ENCODE measurements at places on chromosomes 5 and 9. TPM values are rescaled to one million over a fixed set of nuclear protein-coding genes. Genes with fewer than 3 reads are reported as not detected.

- no peak overlapping the region for H3K4me3 ChIP-seq
- DNase-seq = no peak
- H3K4me1 ChIP-seq = peaks cover 19% of the 10 kb centered on the region
- H3K27ac ChIP-seq = no peak overlapping the region
- no peaks in the 10 kb centered on the region for H3K27me3 ChIP-seq
These were observed 5.5 kb downstream of the NUDT2 start for GRCh38 chr9:34334916-34335315.

- no peaks in the 10 kb centered on the region for H3K4me1 ChIP-seq
- DNase-seq = no peak
- no peaks in the 10 kb centered on the region for H3K36me3 ChIP-seq
- no peaks in the 10 kb centered on the region for H3K27me3 ChIP-seq
- H3K27ac ChIP-seq = no peak overlapping the region
These were observed 237.0 kb upstream of the CDH18 start for GRCh38 chr5:20224966-20225365.

JAKMIP2 gene
- 0.49 TPM for total RNA-seq

DMRT2 gene
- total RNA-seq = 2.5 TPM

DNA sequence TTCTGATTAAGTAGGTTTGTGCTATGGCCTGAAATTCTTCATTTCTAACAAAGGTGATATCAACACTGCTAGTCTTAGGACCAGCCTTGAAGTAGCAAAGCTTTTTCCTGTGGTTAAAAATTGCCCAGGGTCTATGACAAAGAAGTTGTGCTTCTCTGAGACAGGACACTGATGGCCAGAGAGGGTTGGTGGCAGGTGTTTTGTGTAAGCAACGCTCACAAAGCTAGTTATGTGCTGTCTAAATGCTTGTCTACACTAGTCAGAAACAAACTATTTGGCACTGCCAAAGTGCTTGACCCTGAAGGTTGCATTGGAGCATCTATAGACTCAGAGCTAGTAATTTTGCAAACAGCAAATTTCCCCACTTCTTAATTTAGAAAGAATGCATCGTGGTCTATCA, 44.1 kb upstream of the SELENOP start:
- H3K36me3 ChIP-seq = no peaks in the 10 kb centered on the region
- no peak overlapping the region for H3K4me3 ChIP-seq
- no peaks in the 10 kb centered on the region for H3K27me3 ChIP-seq
- no peak overlapping the region for H3K27ac ChIP-seq
- peaks cover 43% of the 10 kb centered on the region for H3K4me1 ChIP-seq

SLC23A1 gene
- not detected for total RNA-seq

GRCh38 chr9:5492965-5493678, 17.2 kb upstream of the PDCD1LG2 start:
- DNase-seq = no peak
- H3K4me3 ChIP-seq = no peak overlapping the region
- no peak overlapping the region for H3K27ac ChIP-seq

DNA sequence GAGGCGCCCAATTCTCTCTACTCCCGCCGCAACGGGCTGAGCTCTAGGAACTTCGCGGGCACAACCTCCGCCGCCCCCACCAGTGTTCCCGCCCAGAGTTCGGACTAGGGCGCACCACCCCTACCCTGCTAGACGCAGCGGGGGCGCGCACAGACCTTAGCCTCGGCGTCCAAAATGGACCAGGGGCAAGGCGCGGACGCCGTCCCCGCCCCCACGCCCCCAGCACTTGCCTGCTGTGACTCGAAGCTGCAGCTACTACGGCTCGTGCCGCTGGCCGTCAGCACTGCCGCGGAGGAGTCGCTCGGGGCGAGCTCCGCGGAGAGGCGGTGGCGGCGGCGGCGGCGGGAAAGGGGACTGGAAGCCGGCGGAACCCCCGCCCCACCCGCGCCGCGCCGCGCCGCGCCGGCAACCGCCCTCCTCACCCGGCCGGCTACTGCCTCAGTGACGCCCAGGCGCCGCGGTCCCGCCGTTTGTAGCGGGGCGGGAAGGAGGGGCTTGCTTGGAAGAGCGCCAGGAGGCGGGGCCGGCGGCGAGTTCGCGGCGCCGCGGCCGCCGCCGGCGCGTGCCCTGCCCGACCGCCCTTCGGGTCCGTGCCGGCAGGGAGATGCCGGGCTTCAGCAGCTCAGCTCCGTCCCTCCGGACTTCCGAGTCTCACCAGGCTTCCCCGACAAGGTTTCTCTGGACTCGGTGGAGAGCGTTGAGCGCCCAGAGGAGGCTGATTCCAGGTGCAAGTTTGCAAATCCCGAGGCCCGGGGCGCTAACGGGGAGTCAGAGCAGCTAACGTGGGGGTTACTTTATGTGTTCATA, 4.5 kb downstream of the ELAVL2 start:
- H3K4me1 ChIP-seq = peaks cover 30% of the 10 kb centered on the region
- no peak overlapping the region for H3K27ac ChIP-seq
- peaks cover 13% of the 10 kb centered on the region for H3K27me3 ChIP-seq
- H3K4me3 ChIP-seq = peak overlapping the region; percentile 43
- no peak for DNase-seq
- no peaks in the 10 kb centered on the region for H3K36me3 ChIP-seq

DNA sequence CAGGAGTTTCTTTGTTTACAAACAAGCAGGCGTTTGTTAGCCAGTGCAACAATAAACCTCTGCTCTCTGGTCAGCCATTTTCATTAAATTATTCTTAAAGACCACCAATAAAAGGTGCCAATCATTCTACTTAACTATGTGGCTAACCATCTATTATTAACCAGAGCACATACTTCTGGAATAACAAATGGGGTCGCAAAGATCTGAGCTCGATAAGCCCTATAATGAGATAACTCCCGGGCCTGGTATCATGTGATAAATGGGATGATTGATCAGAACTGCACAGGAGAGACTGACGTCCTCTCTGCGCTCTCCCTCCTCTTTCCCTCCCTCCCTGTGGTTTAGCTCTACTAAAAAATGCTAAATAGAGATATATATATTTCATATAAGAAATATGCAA, 488.2 kb downstream of the NTRK2 start:
- no peak for DNase-seq
- no peak overlapping the region for H3K27ac ChIP-seq
- no peak overlapping the region for H3K4me3 ChIP-seq
- no peaks in the 10 kb centered on the region for H3K36me3 ChIP-seq

FAM153A gene
- total RNA-seq = 4.2 TPM

PCAT7 gene
- total RNA-seq = not detected

DNA sequence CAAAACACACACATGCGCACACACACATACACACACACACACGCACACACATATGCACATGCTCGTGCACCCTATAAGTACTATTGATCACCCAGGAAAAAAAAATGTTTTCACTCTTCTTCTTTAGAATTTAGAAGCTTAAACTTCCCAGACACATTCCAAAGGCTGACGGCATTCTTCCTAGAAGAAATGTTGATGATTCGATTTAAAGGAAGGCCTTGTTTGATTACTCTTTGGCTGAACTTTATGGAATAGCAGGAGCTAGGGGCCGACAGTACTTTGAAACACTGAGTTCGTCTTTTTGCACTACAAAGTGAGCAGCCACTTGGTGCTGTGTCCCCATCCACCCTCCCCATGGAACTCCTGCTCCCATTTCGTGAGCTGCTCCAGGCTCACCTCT, 113.2 kb downstream of the EGFLAM start:
- no peaks in the 10 kb centered on the region for H3K36me3 ChIP-seq
- no peak overlapping the region for H3K4me3 ChIP-seq

GRCh38 chr5:143016777-143017516, 246.8 kb downstream of the ARHGAP26 start:
- DNase-seq = no peak
- H3K27me3 ChIP-seq = no peaks in the 10 kb centered on the region
- H3K4me3 ChIP-seq = no peak overlapping the region
- H3K36me3 ChIP-seq = no peaks in the 10 kb centered on the region

DNA sequence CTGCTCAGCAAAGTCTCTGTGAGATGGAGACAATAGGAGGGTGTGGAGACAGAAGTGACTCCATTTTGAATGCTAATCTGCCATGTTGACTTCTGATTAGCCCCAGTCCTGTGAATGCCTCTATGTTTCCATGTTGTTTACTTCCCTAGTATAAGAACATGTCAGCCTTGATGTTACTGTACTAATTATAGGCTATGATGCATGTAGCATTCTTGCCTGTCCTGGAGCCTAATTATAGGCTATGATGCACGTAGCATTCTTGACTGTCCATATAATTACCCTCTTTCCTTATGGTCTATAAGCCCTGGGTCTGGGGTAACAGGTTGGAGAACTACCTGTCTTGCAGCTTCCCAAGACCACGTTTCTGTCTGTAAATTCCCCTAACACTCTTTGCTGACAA, 353.3 kb upstream of the CLINT1 start:
- H3K27me3 ChIP-seq = no peaks in the 10 kb centered on the region
- DNase-seq = no peak
- no peak overlapping the region for H3K4me3 ChIP-seq
- no peaks in the 10 kb centered on the region for H3K4me1 ChIP-seq
- no peak overlapping the region for H3K27ac ChIP-seq

CXXC5 gene
- 51.8 TPM for total RNA-seq

GRCh38 chr9:114680259-114681001, 1.6 kb downstream of the TEX48 start:
- H3K27me3 ChIP-seq = no peaks in the 10 kb centered on the region
- H3K4me1 ChIP-seq = no peaks in the 10 kb centered on the region
- no peaks in the 10 kb centered on the region for H3K36me3 ChIP-seq
- no peak overlapping the region for H3K27ac ChIP-seq
- no peak overlapping the region for H3K4me3 ChIP-seq
- no peak for DNase-seq

EPB41L4A gene
- 27.5 TPM for total RNA-seq

DNA sequence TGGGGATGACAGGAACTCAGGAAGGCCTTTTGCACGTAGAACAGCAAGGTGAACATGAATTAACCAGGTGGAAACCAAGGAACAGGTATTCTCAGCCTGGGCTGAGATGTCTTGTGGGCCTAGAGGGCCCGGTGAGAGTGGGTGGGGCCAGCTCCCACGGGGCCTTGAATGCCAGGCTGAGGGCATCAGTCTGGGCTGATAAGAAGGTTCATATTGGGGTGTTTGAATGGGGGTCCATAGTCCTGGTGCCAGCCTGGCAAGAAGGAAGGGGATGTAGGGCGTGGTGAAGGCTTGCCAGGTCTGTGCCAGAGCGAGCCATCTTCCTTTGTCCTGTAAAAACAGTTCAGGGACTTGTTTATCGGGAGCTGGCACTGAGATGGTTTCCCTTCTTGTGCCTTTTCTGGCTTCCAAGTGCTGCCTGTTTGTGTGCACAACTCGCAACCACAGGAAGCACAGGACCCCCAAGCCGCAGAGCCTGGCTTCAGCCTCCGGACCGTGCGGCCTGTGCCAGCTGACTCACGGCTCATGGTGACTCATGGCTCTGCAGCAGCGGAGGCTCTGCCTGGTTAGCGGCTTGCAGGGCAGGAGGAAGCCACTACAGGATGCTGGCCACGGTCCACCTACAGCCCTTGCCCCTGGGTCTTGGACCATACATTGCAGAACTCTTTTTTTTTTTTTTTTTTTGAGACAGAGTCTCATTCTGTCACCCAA, 2.4 kb downstream of the CARD19 start:
- DNase-seq = no peak
- H3K27ac ChIP-seq = peak overlapping the region; percentile 93
- no peaks in the 10 kb centered on the region for H3K36me3 ChIP-seq
- no peaks in the 10 kb centered on the region for H3K27me3 ChIP-seq

DNA sequence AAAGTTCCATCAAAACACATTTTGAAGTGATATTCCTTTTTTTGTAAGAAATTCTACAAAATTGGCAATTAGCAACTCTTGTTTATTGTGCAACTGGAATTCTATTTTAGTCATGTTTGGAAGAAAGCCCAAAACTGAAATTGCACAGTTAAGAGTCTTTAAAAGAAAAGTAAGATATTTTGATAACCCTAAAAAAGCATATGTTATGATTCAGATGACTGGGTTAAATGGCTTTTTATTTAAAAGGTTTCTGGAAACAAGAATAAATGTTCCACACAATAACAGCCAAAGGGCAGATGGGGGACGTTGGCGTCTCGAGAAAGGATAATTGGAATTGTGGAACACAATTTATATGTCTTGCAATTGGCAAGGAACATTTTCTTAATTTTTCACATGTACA, 275.2 kb downstream of the CDH9 start:
- no peaks in the 10 kb centered on the region for H3K27me3 ChIP-seq
- H3K27ac ChIP-seq = no peak overlapping the region
- no peaks in the 10 kb centered on the region for H3K4me1 ChIP-seq
- H3K36me3 ChIP-seq = no peaks in the 10 kb centered on the region

DNA sequence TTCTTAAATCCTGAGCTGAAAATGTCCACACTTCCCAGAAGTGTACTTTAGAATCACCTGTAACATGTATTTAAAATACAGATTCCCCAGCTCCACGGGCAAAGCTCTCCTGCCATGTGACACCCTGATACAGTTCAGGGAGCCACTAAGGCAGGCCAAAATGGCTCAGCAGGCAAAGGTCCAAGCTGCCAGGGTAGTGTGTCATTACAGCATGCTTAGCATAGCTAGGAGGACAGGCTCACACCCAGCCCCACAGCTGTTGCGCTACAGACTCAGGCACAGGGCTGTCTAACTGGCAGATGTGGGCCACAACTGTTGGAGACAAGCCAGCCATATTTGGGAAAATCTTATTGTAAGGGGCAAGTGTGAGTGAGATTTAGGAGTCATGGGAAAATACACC, 73.0 kb downstream of the C9orf85 start:
- H3K4me3 ChIP-seq = no peak overlapping the region
- no peak overlapping the region for H3K27ac ChIP-seq
- no peaks in the 10 kb centered on the region for H3K36me3 ChIP-seq
- no peaks in the 10 kb centered on the region for H3K4me1 ChIP-seq

GRCh38 chr9:5870691-5871090, 20.0 kb upstream of the MLANA start:
- H3K27me3 ChIP-seq = no peaks in the 10 kb centered on the region
- no peak overlapping the region for H3K4me3 ChIP-seq
- H3K27ac ChIP-seq = no peak overlapping the region
- no peaks in the 10 kb centered on the region for H3K4me1 ChIP-seq
- DNase-seq = no peak

GRCh38 chr5:138805096-138805495, 51.9 kb downstream of the CTNNA1 start:
- H3K4me1 ChIP-seq = peaks cover 26% of the 10 kb centered on the region
- H3K27ac ChIP-seq = no peak overlapping the region
- H3K36me3 ChIP-seq = no peaks in the 10 kb centered on the region
- no peaks in the 10 kb centered on the region for H3K27me3 ChIP-seq

GRCh38 chr5:36602704-36603321, 3.6 kb upstream of the SLC1A3 start:
- no peak overlapping the region for H3K4me3 ChIP-seq
- no peak overlapping the region for H3K27ac ChIP-seq
- no peaks in the 10 kb centered on the region for H3K36me3 ChIP-seq
- H3K27me3 ChIP-seq = no peaks in the 10 kb centered on the region
- no peak for DNase-seq
- H3K4me1 ChIP-seq = peaks cover 9% of the 10 kb centered on the region

DNA sequence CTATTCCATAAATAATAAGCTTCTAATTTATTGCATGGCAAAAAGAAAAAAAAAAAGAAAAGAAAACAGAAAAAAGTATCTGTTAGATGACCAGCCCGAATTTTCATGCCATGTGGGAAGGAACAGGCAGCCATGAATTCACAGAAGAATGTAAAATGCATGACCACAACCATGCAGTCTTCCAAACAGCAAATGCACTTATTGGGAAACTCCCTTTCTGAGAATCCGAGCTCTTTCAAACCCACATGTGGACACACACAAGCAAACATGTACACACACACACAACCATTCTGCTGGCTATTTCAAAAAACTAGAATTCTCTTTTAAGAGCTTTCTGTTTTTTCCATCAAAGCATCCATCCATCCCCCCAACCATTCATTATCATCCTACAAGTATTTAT, 236.1 kb downstream of the DNAH5 start:
- H3K36me3 ChIP-seq = no peaks in the 10 kb centered on the region
- H3K4me1 ChIP-seq = no peaks in the 10 kb centered on the region
- no peak overlapping the region for H3K4me3 ChIP-seq
- no peaks in the 10 kb centered on the region for H3K27me3 ChIP-seq
